ENCODE measurements at places on chromosomes 5 and 9.

DNA sequence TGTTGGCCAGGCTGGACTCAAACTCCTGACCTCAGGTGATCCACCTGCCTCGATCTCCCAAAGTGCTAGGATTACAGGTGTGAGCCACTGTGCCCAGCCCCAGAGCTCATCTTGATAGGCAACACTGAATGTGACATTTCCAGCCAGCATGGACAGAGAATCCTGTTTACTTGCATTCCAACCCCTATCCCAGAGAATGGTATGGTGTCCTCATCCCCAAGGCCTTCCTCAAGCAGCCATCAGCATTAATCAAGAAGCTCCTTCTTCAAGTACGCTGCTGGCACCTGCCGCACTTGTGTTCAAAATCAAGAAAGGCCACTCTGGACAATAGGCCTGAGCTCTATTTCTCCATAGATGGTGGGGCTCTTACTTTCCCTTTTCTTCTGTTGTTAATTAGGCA, 40.2 kb downstream of the STARD4 start:
- no peak for DNase-seq

GRCh38 chr5:173458828-173459609, 130.8 kb upstream of the STC2 start:
- no peak for DNase-seq

DNA sequence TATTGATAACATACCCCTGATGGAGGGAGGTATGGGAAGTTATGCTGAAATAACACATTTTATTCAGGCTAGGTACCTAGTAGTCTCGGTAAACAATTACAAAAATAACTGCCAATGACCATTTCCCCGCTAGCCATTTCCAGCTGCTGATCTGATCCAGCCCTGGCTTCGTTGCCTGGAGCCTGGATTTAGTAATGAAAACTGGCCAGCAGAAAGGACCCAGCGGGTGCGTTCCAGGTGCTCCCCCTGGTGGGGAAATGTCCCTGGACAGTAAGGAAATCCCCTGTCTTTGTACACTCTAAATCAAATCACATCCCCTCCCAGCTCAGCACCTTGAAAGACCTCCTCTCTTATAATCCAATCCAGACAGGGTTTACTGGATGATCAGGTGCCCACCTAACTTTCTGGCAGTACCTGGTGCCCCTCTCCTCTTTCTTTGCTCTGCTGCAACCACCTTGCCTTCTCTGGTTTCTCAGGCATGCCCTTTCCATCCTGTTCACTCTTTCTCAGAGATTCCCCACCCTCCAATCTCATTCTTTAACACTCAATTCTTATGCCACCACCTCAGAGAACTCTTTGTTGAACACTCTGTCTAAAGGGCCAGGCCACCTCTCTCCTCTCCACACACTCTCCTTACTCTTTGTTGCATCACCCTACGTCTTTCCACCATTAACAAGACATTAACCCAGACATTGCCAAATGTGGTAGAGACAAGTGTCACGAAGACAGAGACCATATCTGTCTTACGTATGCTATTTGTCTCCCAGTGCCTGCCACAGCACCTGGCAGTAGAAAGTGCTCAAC, 50.1 kb upstream of the SMAD5 start:
- peak; percentile 22 for DNase-seq

DNA sequence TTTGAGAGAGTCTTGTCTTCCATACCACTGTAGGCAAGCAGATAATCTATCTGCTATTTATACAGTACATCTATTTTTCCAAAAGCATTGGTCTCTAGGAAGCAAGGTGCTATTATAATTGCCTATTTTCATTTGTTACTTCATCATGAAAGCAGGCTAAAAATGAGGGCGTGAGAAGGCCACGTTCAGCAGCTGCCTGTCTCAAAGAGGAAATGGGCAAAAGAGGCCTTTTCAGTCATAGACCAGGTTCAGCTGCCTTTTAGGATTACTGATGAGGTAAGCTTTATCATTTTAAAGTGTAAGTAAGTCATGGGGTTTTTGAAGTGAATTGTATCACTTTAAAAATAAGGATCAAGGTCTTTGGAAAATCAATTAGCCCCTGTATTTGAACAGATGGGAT, 1091.1 kb upstream of the DMAC1 start:
- DNase-seq = no peak

GRCh38 chr9:35367451-35367850, 122.5 kb upstream of the RUSC2 start:
- no peak for DNase-seq

DNA sequence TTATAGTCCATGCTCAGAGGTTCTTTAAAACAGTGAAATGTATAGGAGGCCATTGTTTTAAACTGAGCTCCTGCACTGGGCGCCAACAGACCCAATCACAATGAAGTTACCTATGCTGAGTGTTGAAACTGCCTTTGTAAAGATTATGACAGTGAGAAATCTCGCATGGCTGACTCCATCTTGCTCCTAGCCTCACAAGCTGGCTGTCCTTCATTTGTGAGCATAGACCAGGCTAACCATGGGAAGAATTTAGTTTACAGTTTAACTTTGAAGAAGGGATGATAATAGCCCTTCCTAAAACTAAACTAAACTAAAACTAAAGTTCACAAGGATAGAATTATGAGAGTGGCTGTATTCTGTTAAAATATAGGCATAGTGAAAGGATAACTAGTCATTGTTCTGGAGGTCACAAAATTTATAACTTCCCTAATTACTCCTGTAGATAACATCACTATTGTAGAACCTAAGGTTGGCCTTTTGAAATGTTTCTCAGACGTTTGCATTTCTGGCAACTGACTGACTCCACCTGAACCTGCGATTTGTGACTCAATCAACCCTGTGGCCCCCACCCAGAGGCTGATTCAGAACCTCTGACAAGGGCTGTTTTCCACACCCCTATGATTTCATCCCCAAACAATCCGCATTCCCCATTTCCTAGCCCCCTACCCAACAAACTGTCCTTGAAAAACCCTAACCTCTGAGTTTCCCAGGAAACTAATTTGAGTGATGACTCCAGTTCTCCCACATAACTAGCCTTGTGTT, 59.1 kb downstream of the HMHB1 start:
- DNase-seq = no peak

- DNase-seq = no peak
These were observed 440.1 kb upstream of the TRPC7 start for GRCh38 chr5:136805466-136805865.

DNA sequence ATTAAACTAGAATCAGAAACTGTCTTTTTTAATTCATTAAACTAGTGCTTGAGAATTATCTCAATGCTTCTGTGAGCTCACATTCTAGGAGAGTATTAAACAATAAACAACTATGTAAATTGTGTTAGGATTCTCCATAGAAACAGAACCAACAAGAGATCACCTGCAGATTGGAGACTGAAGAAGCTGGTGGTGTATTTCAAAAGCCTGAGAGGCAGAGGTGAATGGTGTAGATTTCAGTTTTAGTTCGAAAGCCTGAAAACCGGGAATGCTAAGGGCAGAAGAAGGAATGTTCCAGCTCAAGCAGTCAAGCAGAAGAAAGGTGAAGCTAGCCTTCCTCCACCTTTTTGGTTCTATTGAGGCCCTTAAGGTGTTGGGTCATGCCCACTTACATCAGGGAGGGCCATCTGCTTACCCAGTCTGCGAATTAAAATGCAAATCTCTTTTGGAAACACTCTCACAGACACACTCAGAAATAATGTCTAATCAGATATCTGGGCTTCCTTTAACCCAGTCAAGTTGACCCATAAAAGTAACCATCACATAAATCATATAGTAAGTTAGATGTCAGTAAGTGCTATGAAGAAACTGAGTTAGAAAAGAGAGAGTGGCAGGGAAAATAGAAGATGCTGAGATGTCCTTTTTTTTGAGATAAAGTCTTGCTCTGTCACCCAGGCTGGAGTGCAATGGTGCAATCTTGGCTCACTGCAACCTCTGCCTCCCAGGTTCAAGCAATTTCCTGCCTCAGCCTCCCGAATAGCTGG, 291.5 kb downstream of the ARRDC3 start:
- DNase-seq = no peak

DNA sequence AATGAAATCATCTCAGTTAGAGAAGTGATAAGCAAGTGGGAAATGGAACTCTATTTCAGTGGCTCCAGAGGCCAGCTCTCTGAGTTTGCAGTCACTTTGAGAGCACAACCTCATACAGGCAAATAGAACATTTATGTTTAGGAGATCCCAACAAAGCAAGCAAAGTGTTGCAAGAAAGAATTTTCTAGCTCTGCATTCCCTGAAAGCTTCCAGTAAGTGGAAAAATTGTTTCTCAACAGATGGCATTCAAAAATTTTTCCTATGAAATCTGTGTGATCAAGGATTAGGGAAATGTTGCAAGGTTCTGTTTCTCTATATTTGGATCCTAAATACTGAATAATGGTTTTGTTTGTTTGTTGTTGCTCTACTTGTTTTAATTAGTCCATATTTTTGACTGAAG, 764.2 kb upstream of the ZNF608 start:
- no peak for DNase-seq

DNA sequence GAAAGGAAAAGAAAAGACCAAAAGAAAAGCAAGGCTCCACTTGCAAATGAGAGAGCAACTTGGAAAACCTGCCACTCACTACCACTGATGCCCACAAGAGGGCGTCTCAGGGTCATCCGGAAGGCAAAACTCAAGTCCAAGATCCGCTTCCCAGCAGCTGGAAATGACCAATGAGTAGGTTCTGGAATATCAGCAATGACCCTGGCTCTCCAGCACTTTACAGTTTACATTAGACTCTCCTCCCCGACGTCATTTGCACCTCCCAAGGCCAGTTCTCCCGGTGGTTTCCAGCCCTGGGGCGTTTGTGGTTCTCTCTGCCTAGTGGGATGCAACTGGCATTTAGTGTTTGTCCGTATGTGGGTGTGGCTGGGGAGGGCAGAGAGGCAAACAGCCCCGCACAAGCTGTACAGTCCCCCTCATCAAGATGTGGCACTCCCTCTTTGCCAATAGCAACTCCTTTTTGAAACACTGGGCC, 193.8 kb upstream of the ZNF618 start:
- DNase-seq = peak; percentile 12

DNA sequence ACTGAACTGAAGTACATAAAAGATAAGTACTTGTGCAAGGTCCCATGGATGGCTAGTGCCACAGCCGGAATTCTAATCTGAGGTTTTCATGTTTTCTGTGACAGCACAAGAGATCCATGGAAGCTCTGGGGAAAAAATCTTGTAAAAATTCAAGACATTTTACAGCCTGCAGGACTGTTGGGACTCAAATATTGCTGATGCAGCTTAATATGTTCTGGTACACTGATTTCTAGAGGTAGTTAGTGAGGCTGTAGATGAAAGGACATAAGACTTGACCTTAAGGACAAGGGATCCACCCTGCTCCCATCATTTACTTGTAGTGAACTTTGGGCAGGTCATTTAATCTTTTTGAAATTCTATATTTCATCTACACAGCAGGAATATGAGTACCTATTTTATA, 390.4 kb downstream of the TLE4 start:
- no peak for DNase-seq

GRCh38 chr5:20683241-20683940, 695.4 kb upstream of the CDH18 start:
- no peak for DNase-seq

DNA sequence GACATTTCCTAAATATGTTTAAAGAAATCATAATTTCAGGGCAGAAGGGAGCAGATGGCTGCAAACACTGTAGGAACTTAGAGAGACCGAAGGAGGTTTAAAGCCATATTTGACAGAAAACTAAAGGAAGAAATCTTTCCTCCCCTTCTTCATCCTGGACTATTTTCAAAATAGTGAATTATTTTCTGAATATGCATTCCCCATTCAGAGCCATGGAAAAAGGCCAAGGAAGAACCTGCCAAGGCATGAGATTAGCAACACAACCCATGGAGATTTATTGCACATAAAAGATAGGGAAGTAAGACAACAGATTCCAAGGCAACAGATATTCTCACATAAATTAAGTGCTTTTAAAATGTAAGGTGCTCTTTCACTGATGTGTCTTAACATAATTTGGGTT, 233.3 kb upstream of the ADAMTS16 start:
- DNase-seq = no peak

- DNase-seq = no peak
These were observed 466.4 kb upstream of the MEF2C start for GRCh38 chr5:89349246-89349980.

DNA sequence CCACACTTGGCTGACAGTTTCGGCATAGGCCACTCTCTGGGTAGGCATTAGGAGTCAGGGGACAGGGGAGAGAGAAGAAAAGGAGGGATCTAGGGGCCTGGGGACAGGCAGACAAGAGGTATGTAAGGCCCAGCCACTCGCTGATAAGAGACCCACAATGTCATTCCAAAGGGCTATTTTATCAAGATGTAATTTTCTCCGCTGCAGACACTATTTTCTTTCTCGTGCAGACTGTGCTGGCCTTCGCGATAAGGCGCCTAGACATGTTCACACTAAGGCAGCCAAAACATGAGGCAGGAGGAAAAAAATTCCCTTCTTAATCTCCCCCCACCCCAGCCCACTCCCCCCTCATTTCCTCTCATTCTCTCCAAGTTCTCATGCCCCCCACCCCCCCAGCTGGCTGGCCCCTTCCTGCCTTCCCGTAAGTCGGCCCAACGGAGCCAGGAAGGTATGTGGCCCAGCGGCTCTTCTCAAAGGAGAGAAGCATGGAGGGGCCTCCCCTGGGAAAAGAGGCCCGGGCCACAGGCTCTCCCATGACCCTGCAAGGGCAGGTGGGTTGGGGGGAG, 44.9 kb upstream of the SYNPO start:
- no peak for DNase-seq

GRCh38 chr9:128943832-128944620, 3.4 kb downstream of the DOLK start:
- DNase-seq = no peak

DNA sequence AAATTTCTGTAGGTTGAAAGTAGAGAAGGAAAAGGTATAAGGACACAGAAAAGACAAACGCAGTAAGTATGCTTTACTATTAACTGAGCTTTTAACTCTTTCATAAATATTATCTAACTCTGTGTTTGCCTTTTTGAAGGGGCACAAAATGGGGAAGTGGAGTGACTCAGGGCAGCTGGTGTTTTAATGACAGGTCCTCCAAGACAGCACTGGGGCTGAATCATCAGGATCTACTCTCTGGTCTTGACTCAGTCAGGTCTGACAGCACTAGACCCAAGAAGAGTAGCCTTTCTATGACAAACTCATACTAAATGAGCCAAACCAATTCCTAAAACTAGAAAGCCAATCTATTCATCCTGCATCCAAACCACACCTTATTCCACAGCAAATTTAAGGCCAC, 102.2 kb downstream of the APTX start:
- DNase-seq = no peak

- no peak for DNase-seq
These were observed 9.5 kb upstream of the NKD2 start for GRCh38 chr5:999032-999501.

GRCh38 chr9:115080242-115080641, 37.7 kb downstream of the TNC start:
- DNase-seq = no peak

- no peak for DNase-seq
These were observed 52.5 kb downstream of the OTULIN start for GRCh38 chr5:14716755-14717752.

GRCh38 chr9:134645607-134646365, 4.2 kb downstream of the COL5A1 start:
- DNase-seq = no peak

DNA sequence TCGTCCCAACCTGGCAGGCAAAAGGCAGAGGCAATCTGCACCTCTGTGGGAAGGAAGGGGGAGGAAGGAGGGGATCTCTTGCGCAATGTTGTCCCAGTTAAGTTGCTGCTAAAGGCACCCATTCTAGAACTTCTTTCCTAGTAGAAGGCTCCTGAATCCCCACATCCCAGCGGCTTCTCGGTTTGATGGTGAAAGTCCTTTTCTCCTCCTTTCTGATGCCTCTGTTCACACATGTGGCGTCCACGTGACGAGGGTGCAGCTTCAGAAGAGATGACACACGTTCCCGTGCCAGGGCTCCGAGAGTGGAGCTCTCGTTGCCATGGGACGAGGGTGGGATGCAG, 96.9 kb upstream of the FCN2 start:
- no peak for DNase-seq
